ENCODE measurements at places on chromosomes 16 and 17.

GRCh38 chr16:49688036-49688697 lies 167.7 kb downstream of the ZNF423 start:
- DNase-seq = no peak
- H3K36me3 ChIP-seq = peaks cover 11% of the 10 kb centered on the region
- H3K27ac ChIP-seq = no peak overlapping the region
- peaks cover 4% of the 10 kb centered on the region for H3K4me1 ChIP-seq
- no peak overlapping the region for H3K4me3 ChIP-seq

- H3K4me3 ChIP-seq = no peak overlapping the region
- H3K36me3 ChIP-seq = peaks cover 31% of the 10 kb centered on the region
- H3K27me3 ChIP-seq = no peaks in the 10 kb centered on the region
- DNase-seq = no peak
These were observed 38.8 kb upstream of the TRAP1 start for GRCh38 chr16:3756113-3756512.

- H3K27ac ChIP-seq = peak overlapping the region; percentile 83
- peaks cover 39% of the 10 kb centered on the region for H3K4me1 ChIP-seq
- H3K27me3 ChIP-seq = no peaks in the 10 kb centered on the region
- H3K4me3 ChIP-seq = no peak overlapping the region
- no peak for DNase-seq
- H3K36me3 ChIP-seq = peaks cover 6% of the 10 kb centered on the region
These were observed 140.2 kb downstream of the MSI2 start for GRCh38 chr17:57396511-57396921.

DNA sequence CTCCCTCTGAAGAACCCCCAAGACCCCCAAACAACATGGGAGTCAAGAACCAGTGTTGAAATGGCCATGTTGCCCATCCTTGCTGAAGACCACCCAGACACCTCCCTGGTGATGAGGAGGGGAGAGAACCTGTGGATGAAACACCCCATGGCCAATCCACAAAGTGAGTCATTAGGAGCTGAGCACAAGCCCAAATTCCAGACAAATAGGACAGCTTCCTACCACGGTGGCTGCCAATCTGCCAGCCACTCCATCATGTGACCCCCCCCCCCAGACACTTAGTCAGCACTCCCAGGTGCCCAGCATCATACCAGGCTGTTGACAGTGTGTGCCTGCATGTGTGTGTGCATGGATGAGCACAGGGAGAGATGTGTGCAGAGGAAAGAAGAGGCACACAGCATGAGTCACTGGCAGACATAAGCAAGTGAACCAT lies 26.4 kb upstream of the RPL38 start:
- DNase-seq = no peak
- H3K4me1 ChIP-seq = peaks cover 22% of the 10 kb centered on the region
- H3K36me3 ChIP-seq = no peaks in the 10 kb centered on the region
- no peak overlapping the region for H3K27ac ChIP-seq
- H3K27me3 ChIP-seq = peaks cover 3% of the 10 kb centered on the region

- no peak for DNase-seq
- peaks cover 3% of the 10 kb centered on the region for H3K4me1 ChIP-seq
- H3K27me3 ChIP-seq = no peaks in the 10 kb centered on the region
- no peak overlapping the region for H3K4me3 ChIP-seq
- no peaks in the 10 kb centered on the region for H3K36me3 ChIP-seq
- no peak overlapping the region for H3K27ac ChIP-seq
These were observed 957 bp downstream of the MYL4 start for GRCh38 chr17:47210105-47210504.

GRCh38 chr17:38872027-38872511 lies 2.2 kb downstream of the LASP1 start:
- H3K4me1 ChIP-seq = peaks cover 74% of the 10 kb centered on the region
- H3K36me3 ChIP-seq = peaks cover 17% of the 10 kb centered on the region
- no peak for DNase-seq
- peak overlapping the region; percentile 82 for H3K27ac ChIP-seq
- H3K27me3 ChIP-seq = no peaks in the 10 kb centered on the region

- no peak overlapping the region for H3K27ac ChIP-seq
- H3K36me3 ChIP-seq = peaks cover 3% of the 10 kb centered on the region
- H3K4me3 ChIP-seq = no peak overlapping the region
- DNase-seq = peak; percentile 92
- peaks cover 70% of the 10 kb centered on the region for H3K4me1 ChIP-seq
These were observed 63.2 kb downstream of the ENGASE start for GRCh38 chr17:79137789-79138165.

- H3K4me3 ChIP-seq = no peak overlapping the region
- H3K27ac ChIP-seq = no peak overlapping the region
- H3K4me1 ChIP-seq = no peaks in the 10 kb centered on the region
- H3K27me3 ChIP-seq = no peaks in the 10 kb centered on the region
These were observed 99.7 kb upstream of the CDH8 start for GRCh38 chr16:62135911-62136310.

DNA sequence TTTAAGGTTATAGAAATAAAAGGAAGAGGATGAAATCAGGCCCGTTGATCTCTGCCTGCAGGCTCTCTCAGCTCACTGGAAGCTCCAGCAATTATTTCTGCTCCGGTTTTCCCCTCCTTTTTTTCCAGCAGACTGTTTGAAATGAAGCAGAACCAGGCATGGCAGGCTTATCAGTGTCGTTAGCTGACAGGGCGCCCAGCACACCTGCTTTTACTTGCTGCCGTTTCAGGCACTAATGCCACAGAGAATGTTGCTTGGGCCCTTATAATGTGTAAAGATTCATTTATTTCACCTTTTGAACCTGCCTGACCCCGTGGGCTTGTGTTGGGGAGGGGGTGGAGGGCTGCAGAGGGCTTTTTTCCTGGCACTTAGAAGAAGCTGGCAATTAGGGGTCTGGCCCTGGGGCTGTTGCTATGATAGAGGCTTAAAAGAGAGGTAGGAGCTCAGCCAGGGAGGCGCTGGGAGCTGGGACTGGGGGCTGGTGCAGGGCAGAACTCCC lies 108.1 kb downstream of the IRX3 start:
- no peak for DNase-seq
- no peak overlapping the region for H3K27ac ChIP-seq
- no peak overlapping the region for H3K4me3 ChIP-seq
- H3K27me3 ChIP-seq = peaks cover 38% of the 10 kb centered on the region

DNA sequence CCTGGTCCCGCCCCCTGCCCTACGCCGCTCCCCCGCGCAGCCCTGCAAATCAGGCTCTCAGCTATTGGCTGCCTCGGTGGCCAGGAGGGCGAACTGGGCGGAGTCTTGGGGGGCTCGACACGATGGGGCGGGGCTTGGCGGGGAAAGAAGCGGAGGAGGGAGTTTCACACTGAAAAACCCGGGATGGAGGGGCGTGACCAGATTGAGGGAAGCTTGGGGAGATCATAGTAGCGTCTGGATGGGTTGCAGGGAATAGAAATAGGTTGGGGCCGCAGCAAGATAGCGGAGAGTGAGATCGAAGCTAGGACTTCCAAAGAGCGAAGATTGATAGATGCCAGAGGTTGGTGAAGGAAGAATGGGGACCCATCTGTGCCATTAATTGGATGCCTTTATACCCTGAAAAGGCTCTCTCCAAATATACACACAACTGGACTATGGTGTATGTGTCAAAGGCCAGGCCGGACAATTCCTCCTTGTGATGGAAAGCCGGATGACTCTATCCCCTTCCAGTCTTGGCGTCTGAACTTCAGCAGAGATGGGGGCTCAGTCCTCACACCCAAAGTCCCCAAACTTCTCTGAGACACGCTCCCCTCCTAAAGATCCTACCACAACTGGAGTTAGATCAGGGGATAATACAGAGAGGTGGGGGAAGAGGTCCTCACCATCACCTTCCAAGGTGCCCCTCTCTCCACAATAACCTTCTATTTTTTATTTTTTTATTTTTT lies 376 bp upstream of the STAC2 start:
- peak; percentile 94 for DNase-seq
- peaks cover 30% of the 10 kb centered on the region for H3K4me1 ChIP-seq
- H3K27ac ChIP-seq = no peak overlapping the region
- peak overlapping the region; percentile 45 for H3K4me3 ChIP-seq
- peaks cover 5% of the 10 kb centered on the region for H3K36me3 ChIP-seq

DNA sequence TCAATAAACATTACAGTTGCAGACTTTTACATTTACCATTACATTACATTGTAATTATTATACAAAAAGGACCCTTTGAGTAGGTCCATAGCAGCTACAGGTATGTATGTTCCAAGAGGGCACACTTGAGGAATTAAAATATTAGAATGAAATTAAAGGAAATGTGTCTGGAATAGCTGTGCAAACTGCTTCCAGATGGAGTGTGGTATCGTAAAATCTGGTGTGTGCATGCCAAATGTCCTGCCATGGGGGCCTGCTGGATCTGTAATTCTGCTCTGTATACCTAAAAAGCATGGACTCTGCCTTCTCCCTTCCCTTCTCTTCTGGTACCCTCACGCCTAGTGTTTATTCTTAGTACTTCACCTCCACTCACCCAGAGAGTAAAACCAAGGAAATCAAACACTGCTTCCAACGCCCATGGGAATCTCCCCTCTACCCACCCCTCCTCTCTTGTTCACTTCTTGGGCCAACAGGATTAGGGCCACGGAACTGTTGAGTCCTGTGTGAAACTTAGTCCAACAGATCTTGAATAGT lies 38.7 kb downstream of the STH start:
- H3K27me3 ChIP-seq = no peaks in the 10 kb centered on the region
- H3K36me3 ChIP-seq = peaks cover 46% of the 10 kb centered on the region
- no peak overlapping the region for H3K4me3 ChIP-seq
- DNase-seq = no peak
- H3K27ac ChIP-seq = no peak overlapping the region

DNA sequence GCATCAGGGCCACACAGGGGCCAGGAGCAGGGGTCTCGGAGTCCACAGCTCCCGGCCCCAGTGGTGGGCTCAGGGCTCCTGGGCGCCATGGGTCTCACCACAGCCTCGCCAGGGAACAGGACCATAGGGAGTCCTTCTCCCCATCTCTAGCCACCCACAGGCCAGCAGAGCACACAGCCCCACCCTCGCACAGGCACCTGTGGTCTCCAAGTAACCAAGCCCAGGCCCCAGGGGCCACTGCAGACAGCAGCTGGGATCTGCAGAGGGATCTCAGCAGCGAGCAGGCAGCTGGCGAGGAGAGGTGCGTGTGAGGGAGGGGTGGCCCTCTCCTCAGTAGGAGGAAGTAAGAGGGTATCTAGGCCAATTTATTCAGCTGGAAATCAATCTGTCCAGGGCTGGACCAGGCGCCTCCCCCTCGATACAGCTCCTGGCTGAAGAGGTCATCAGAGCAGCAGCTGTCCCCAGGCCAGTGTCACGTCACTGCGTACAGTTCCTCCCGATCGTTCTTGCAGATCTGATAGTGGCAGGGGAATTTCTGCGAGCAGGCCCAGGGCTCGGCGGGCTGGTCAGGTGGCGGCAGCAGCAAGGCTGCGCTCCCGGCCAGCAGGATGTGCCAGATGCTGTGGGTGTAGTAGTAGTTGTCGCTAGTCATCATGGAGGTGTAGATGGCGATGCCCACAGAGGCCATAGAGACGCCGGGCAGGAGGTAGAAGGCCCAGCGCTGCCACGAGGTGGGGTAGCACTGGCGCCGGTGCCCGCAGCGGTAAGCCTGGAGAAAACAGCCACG lies 1.4 kb upstream of the MRPL28 start:
- no peak overlapping the region for H3K4me3 ChIP-seq
- H3K36me3 ChIP-seq = peaks cover 92% of the 10 kb centered on the region
- H3K4me1 ChIP-seq = peaks cover 19% of the 10 kb centered on the region
- H3K27me3 ChIP-seq = no peaks in the 10 kb centered on the region

- no peak for DNase-seq
- H3K27me3 ChIP-seq = no peaks in the 10 kb centered on the region
- H3K4me1 ChIP-seq = peaks cover 50% of the 10 kb centered on the region
- H3K4me3 ChIP-seq = no peak overlapping the region
- H3K36me3 ChIP-seq = peaks cover 26% of the 10 kb centered on the region
- peak overlapping the region; percentile 86 for H3K27ac ChIP-seq
These were observed 9.3 kb downstream of the JUP start for GRCh38 chr17:41777157-41777573.

- H3K4me3 ChIP-seq = no peak overlapping the region
- H3K36me3 ChIP-seq = no peaks in the 10 kb centered on the region
- H3K27ac ChIP-seq = no peak overlapping the region
These were observed 25.4 kb downstream of the DNAJA2 start for GRCh38 chr16:46947900-46948547.

DNA sequence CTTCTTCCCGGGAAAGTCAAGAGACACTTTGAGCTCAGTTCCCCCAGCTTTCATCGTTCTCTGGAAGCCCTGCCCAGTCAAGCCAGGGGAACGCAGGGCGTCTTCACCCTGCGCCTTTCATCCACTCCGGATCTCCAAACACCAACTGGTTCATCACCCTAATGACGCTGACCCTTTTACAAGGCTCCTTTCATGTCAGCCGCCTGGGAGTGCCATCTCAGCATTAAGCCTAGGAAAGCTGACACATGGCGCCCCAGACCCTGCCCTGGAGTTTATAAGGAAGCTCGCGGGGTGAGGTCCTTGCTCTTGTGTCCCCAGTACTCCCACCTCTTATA lies 594 bp upstream of the DNAJC7 start:
- H3K27ac ChIP-seq = peak overlapping the region; percentile 96
- H3K36me3 ChIP-seq = peaks cover 23% of the 10 kb centered on the region
- peak overlapping the region; percentile 98 for H3K4me3 ChIP-seq
